ENCODE measurements at places on chromosomes 12 and 14.

DNA sequence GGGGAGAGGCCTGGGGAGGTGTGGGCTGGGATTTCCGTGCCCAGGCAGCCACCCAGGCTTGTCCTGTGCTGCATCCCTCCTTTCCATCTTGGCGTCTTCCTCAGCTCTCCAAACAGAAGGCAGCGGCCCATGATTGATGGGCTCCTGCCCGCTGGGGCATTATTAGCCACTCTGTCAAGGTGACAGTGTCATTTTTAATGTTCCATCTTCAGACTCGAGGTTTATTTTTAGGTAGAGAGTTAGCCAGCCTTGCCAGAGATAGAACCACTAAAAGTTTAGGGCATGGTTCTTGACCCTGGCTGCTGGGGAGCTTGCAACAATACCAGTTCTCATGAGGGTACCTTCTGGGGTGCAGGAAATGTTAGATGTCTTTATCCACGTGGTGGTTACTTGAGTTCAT is 90.1 kb downstream of the AACS start:
- no peak for DNase-seq

DNA sequence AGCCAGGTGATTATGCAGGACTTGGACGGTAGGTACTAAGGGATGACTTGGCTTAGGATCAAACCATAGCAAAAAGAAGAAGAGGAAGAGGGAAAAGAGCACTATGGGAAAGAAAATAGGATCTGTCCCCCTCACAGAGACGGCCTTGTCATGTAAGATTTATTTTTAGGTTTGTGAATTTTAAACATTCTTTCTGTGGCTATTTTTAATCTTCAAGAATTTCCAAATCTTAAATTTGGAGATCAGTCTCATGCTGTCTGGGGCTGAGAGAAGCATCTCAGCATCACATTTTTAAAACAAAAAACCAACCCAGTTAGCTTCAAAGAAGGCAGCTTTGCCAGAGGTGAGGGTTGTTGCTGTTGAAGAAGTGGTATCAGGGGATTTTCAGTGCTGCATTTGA is 52.6 kb upstream of the STRN3 start:
- no peak for DNase-seq

DNA sequence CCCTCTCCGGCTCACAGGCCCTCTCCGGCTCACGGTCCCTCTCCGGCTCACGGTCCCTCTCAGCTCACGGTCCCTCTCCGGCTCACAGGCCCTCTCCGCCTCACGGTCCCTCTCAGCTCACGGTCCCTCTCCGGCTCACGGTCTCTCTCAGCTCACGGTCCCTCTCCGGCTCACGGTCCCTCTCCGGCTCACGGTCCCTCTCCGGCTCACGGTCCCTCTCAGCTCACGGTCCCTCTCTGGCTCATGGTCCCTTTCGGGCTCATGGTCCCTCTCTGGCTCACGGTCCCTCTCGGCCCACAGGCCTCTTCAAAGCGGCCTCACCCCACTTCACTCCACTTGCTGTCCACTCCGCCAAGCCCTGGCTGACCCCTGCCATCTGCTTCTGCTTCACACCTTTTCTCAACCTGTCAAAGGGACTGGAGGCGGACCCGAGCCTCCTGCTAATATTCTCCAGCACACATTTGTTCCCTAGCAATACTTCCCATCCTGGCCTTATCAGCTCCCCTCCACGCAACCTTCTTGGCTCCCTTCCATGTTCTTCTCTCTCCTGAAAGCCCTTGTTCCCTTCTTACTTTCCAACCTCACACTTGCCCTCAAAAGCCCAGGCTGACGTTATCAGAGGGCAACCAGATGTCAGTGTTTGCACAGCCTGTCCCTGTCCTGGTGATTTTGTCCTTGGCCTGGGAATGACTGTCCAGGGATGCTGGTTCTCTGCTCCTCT is 176.7 kb downstream of the CALM1 start:
- no peak for DNase-seq

DNA sequence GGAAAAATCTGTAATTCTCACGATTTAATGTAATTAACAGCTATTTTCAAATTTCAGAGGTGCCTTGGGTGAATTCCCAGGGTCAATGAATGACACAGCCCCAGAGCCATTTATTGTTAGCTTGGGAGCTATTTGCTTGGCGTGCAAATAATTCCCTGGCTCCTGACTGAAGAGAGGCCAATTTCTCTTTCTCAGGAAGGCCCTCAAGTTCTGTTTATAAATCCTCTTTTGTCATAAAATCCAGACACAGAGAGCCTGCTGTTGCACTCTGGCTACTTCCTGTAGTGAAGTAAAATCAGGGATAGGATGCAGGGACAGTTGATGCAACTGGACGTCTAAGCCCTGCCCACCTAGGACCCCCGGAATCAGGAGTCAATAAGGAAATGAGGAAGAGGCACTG is 154.3 kb downstream of the TMX1 start:
- DNase-seq: no peak

DNA sequence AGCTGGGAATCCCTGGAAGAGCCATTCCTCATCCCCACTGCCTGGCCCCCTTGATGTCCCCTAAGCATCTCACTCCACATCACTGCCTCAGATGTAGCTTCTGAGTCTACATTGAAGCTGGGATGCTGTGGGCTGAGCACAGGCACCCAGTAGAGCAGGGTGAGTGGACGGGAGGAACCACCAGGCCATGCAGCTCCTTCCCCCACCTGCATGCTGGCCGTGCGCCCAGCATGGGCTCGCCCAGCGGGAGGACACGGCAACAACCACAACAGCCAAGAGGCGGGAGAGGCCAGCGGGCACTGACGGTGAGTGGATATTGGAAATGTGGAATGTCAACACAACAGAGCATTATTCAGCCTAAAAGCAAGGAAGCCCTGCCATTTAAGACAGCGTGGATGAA is 310.9 kb downstream of the ADGRD1 start:
- DNase-seq: no peak

DNA sequence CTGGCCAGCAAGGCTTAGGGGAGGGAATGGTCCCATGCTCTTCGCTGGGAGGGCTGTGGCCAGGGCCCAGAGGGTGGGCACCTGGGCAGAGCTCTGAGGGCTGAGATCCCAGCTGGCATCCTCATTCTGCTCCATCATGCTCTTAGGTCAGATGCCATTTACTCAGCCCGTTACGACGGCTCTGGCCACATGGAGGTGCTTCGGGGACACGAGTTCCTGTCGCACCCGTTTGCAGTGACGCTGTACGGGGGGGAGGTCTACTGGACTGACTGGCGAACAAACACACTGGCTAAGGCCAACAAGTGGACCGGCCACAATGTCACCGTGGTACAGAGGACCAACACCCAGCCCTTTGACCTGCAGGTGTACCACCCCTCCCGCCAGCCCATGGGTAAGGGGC is 30.8 kb upstream of the LRP1-AS start:
- no peak for DNase-seq

- no peak for DNase-seq
Observed at GRCh38 chr14:36222337-36222736, 45.8 kb upstream of the PTCSC3 start.

- no peak for DNase-seq
Observed at GRCh38 chr14:55964821-55965220, 153.4 kb upstream of the PELI2 start.

GRCh38 chr12:97181571-97182265 is 274.7 kb downstream of the NEDD1 start:
- no peak for DNase-seq

- DNase-seq: no peak
Observed at GRCh38 chr12:66320996-66321395, 18.7 kb downstream of the HELB start.

DNA sequence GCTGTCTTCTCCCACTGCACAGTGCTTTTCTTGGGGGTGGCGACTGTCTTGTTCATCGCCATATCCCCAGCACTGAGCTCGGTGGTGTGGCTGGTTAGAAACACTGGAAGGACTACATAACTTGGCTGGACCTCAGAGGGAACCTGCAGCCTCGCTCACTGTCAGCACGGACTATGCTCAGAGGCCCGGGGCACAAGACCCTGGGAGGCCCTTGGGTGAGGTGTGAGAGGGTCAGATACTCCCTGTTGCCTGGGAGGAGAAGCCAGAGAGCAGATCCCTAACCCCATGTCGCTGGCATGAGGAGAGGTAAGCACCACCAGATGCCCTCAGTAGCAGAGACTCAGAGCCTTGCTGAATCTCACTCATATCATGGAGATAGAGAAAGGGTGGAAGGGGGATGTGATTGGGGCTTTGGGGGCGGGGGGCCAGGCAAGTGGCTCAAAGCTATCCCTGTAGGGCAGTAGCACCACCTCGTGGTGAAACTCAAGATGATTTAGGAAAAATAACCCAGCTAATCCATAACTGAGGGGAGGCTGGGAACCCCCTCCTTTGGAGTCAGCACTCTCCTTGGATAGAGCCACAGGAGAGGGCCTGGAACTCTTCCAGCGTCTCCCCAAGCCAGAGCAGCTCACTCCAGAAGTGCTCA is 18.7 kb upstream of the HDAC7 start:
- DNase-seq: no peak

GRCh38 chr14:80637756-80638619 is 303.6 kb downstream of the CEP128 start:
- DNase-seq: no peak

- DNase-seq: no peak
Observed at GRCh38 chr14:100504372-100505078, 82.7 kb downstream of the BEGAIN start.

GRCh38 chr12:7994731-7995205 is 37.7 kb upstream of the FOXJ2 start:
- DNase-seq: no peak

DNA sequence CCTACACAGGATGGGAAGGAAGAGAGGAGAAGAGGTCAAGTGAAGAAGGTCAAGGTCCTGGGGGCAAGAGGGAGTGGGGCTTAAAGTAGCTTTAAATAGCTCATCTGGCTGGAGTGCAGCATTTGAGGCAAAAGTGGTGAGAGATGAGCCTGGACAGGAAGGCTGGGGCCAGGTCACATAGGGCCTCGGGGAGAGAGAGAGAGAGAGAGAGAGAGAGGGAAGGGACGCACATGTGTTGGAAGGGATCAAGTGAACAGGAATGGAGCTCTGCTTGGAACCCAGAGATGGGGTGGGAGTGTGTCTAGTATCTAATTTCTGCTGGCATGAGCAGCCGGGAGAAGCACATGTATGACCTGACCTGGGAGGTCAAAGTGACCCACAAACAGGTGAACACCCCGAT is 407.5 kb downstream of the MED13L start:
- DNase-seq: no peak

DNA sequence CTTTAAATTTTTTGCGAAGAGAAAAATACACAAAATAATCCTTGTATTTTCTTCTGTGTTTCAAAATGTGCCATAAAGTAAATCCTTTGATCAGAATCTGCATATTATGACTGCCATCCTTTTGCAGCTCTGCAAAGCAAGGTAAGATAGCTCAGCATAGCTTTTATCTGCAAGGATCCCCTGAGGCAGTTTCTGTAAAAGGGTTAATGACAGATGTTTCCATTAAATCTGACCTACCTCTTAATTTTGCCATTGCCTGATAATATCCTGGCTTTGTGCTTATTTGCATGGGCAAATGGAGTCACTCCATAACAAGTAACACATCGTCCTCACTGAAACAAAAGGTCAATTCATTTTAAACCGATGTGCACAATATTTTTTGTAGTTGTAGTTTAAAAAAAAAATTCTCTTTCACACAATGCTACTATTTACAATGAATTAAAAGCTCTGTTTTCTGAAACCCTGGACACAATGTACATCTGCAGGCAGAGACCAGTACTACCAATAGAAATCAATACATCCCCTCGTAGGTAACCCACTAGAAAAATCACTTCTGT is 108.5 kb upstream of the SOX5 start:
- DNase-seq: no peak

DNA sequence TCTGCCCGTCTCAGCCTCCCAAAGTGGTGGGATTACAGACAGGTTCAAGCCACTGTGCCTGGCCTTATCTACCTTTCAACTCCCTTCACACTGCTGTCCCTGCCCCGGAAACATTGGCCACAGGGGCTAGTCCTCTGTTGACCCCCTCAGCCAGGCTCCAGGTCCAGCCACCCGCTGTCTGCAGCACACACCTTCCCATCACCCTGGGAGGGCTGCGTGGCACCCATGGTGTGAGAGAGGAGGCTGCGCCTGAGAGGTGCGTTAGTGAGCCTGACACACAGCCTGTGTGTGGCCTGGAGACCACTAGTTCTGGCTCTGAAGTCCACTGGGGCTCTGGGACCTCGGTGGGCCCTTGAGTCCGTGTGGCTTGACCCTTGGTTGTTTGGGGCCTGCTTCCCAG is 28.4 kb upstream of the TRAF3 start:
- no peak for DNase-seq

GRCh38 chr14:105465209-105466031 is 9.2 kb upstream of the CRIP2 start:
- DNase-seq: no peak

- no peak for DNase-seq
Observed at GRCh38 chr12:2268471-2269286, 215.9 kb downstream of the CACNA1C start.

DNA sequence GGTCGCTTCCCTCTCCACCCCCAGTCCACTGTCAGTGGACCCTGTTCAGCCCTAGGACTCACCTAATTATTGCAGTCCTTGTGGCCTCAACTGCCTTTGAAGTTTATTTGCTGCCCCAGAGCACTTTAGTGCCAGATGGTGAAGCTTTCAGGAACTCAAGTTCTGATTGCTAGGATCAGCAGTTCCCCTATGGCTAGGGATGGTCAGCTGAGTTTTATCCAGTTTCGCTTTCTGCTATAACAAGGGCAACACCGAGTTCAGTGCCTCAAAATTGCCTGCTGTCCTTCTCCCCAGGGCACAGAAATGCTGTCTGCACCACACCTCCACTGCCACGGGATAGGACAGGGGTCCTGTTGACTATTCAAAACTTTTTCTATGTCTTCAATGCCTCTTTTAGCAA is 295.0 kb downstream of the GPHN start:
- DNase-seq: no peak

- peak; percentile 42 for DNase-seq
Observed at GRCh38 chr12:5003025-5003666, 40.5 kb upstream of the KCNA5 start.

- no peak for DNase-seq
Observed at GRCh38 chr12:61412201-61412600, 848.0 kb upstream of the USP15 start.

- no peak for DNase-seq
Observed at GRCh38 chr14:96191353-96191752, 13.3 kb upstream of the BDKRB2 start.

- no peak for DNase-seq
Observed at GRCh38 chr12:14216405-14217294, 148.8 kb upstream of the ATF7IP start.

GRCh38 chr12:117967512-117967911 is 1.3 kb downstream of the KSR2 start:
- DNase-seq: no peak

- no peak for DNase-seq
Observed at GRCh38 chr12:12577786-12578185, 15.1 kb upstream of the DUSP16 start.

DNA sequence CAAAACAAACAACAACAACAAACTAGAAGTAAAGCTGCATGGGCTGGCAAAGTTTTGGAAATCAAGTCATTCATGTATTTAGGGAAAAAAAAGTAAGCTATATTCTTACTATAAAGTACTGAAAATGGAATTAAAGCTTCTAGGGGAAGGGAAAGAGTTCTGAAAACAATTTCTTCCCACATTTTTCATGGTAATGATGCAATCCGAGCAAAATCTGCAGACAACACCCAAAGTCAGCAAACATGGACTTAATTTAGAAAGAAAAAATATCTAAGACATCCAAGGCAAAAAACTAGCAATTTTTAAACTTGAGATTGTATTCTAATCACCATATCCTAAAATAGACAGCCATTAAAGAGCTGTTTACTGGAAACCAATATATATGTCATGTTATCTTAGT is 86.3 kb downstream of the LRP6 start:
- no peak for DNase-seq
